CD14-positive monocyte (primary cell): ENCODE measurements at places on chromosomes 7 and 10.

GRCh38 chr7:153902862-153903261 lies 149.3 kb upstream of the DPP6 start:
- no peak for DNase-seq

DNA sequence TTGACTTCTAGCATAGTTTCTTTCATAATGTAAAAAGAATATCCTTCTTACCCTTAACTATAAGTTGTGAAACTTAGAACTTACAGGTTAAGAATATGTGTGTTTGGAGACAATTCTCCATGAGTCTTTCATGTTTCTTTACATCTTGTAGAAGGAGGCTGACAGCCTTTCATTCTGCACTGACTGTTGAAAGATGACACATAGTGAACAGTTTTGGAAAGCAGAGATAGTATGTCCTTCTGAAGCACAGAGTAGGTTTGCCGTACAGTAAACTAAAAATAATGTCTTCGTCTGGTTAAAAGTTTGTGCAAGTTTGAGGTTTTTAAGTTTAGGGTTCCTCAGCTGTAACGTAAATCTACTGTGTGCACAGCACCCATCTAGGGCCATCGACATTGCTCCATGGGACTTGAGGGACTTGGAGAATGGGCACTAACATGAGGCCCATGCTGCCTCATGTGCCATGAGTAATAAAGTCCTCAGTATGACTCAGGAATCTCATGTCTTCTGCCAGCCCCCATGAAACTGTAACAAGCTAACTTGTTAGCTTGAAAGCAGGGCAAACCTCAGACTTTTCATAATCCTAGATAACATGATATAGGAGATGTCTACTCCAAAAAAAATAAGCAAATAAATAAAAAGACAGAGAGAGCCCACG lies 24.5 kb upstream of the ELAPOR2 start:
- no peak for DNase-seq

DNA sequence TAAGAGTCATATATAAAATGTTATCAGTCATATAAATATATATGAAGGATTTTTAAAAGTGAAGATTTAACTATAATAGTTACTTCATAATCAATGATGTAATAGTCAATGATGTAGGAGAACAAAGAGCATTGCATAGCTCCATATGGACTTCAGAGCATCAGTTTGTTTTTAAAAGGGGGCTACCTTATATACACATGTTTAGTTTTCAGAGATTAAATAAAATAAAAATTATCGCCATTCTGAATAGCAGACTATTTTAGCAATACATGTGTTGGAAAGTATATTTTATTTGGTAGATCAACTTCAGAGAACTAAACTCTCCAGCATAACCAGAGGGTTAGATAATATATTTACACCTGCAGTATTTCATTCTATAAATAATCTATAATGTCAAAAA lies 29.1 kb upstream of the EPC1 start:
- DNase-seq: no peak

DNA sequence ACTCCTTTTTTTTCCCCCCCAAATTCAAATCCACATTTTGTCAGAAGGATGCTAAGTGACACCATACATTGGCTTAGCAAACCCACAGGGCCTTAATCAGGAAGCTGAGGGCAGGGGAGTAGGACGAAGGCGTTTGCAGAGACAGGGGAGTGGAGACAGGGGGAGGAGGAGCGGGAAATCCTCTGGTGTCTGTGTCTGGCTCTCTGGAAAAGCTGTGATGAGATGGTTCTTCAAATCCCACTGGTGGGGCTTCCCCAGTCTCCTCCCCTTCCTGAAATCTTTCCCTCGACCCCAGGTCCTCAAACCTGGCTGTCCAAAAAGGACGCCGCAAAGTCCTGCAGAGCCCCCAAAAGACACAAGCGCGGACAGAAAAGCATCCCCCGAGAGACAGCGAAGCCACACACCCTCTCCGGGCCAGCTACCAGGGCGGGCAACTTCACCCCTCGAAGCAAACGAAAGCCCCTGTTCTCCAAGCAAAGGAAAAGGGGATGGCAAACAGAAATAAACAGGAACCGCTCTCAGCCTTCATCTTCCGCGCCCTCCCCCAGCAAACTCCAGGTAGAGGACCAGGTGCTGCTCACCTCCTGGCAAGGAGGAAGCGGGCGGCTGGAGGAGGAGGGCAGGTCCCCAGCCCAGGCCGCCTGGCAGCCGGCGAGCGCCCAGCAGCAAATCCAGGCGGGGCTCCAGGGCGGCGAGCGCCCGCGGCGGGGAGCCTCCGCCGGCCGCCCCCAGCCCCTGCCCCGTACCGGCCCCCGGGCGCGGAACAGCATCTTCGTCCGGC lies 520 bp downstream of the ELAPOR2 start:
- no peak for DNase-seq

GRCh38 chr10:124349231-124349995 lies 69.3 kb downstream of the OAT start:
- no peak for DNase-seq

GRCh38 chr7:103690242-103690974 lies 244.4 kb upstream of the SLC26A5 start:
- DNase-seq: no peak

- DNase-seq: peak; percentile 53
Measured at GRCh38 chr7:13990319-13990983, 985 bp upstream of the ETV1 start.

DNA sequence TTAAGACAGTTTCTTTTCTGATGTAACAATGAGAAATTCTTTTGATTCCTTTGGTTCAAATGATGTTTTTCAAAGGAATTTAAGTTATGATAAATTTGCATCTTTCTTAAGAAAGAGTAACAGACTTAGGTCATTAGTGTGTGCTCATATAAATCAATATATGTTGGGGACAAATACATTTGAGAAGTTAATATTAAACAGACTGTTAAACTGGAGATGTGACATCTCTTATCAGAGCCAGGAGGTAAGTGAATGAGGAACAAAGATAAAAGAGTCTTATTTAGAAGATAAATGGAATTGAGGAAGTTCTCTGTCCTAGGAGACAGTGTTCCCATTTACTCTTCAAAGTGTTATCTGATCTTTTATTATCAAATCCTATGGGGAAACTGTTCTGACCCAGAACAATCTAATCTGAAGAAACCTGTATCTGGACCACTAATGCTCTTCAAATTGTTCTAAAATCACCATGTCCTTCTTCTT lies 104.8 kb upstream of the LAMB4 start:
- DNase-seq: no peak

- no peak for DNase-seq
Measured at GRCh38 chr10:1573981-1574380, 163.3 kb downstream of the ADARB2 start.

DNA sequence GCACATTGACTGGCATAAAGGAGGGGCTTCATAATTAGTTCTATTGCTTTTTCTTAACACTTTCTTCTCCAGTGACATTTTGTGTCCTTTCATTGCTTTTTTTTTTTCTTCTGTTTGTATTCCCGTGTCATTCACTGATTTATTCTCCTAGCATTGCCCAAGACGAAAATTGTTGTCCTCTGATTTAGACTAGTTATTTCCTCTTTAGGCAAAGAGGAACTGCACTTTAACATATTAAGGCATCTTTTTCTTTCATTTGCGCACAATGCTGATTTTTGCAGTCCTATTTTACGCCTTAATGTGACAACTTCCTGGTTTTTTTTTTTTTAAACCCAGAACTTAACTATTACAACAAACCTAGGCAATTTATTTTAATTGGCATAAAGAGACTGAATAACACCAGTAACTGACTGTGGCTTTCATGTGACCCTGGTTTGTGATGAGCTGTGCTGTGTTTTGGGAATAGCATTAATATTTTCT lies 39.7 kb downstream of the ARID5B start:
- DNase-seq: peak; percentile 82
